Posterior cingulate gyrus (tissue), 11 donors: ENCODE measurements at places on chromosomes 6 and 20.

- DNase-seq = no peak
Measured at GRCh38 chr6:110529355-110529754, 52.9 kb upstream of the SLC22A16 start.

DNA sequence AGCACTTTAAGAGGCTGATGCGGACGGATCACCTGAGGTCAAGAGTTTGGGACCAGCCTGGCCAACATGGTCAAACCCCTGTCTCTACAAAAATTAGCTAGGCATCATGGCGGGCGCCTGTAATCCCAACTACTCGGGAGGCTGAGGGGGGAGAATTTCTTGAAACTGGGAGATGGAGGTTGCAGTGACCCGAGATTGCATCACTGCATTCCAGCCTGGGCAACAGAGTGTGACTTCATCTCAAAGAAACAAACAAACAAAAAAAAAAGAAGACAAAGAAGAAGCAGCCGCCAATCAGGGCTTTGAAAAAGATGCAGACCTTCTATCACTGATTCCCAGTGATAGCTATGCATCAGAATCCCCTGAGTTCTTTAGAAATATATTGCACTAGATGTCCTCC, 56.8 kb downstream of the COL9A1 start:
- no peak for DNase-seq

GRCh38 chr20:57460781-57461465, 64.0 kb downstream of the CTCFL start:
- no peak for DNase-seq

GRCh38 chr6:104462811-104463599, 396.7 kb downstream of the HACE1 start:
- no peak for DNase-seq

DNA sequence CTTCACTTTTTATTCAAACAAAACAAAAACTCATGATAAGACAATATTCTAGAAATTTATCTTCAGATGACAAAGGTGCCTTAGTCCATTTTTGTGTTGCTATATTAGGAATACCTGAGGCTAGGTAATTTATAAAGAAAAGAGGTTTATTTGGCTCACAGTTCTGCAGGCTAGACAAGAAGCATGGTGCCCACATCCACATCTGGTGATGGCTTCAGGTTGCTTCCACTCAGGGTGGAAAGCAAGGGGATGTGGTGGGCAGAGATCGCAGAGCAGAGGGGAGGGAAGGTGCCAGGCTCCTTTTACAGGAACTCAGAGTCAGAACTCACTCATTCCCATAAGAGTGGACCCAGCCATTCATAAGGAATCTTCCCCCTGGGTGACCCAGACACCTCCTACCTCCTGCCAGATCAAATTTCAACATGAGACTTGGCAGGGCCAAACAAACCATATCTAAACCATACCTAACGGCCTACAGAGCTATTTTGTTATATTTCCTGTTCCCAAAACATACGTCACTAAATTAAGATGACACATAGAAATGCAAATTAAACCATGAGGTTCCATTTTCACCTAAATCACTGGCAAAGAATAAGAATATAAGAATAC, 26.4 kb downstream of the ABHD12 start:
- DNase-seq = no peak

DNA sequence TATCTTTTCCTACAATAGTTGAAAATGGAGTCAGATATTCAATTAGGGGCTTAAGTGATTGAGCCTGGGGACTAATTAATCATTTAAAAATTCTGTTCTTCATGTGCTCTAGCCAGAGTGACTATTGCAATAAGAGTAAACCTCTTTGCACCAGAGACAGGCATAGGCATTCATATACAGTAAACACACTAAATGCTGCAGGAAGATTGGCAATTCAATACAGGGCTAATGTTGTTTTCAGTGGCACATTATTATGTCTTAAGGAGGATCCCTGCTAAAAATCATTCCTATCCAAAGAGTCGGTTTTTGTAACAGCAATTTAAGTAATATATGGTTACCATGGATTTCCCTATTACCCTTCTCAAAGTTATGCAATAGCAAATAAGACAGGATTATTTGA, 1.2 kb downstream of the PDE7B start:
- DNase-seq = no peak

DNA sequence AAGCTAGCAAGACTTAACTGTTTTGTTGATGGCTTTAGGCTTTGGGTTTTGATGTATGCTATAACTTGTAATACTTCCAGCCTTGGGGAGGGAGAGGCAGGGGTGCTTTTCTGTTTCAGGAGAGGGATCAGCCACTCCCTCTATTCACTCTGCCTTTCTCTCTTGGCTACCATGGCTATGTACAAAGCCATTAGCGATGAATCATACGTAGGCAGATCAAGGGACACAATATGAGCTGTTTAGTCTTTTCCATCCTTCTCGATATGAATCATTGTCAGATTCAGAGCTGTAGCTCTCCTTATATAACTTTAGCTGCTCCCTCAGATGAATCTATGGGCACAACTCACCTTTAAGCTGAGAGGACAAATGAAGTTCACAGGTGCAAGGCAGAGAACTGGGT, 230.6 kb downstream of the TSHZ2 start:
- DNase-seq = no peak

GRCh38 chr6:140346428-140346827, 972.0 kb upstream of the CITED2 start:
- no peak for DNase-seq

- DNase-seq = no peak
Measured at GRCh38 chr6:43499028-43499815, 10.9 kb downstream of the LRRC73 start.
